Regular cardiac myocyte (primary cell): ENCODE measurements at places on chromosomes 3 and 15. TPM values are rescaled to one million over a fixed set of nuclear protein-coding genes. Genes with fewer than 3 reads are reported as not detected.

The CD200 gene
- total RNA-seq: 24.7 and 25.1 TPM in 2 replicates

The CCR3 gene
- not detected in 2 replicates for total RNA-seq

The TAGLN3 gene
- 0.85 and 8.6 TPM in 2 replicates for total RNA-seq

The RLBP1 gene
- not detected in 2 replicates for total RNA-seq

The C3orf49 gene
- not detected in 2 replicates for total RNA-seq

The OR5H6 gene
- total RNA-seq: not detected in 2 replicates

The GOLGA8R gene
- total RNA-seq: 1.9 and 4.8 TPM in 2 replicates
